ENCODE measurements at places on chromosomes 11 and 22.

DNA sequence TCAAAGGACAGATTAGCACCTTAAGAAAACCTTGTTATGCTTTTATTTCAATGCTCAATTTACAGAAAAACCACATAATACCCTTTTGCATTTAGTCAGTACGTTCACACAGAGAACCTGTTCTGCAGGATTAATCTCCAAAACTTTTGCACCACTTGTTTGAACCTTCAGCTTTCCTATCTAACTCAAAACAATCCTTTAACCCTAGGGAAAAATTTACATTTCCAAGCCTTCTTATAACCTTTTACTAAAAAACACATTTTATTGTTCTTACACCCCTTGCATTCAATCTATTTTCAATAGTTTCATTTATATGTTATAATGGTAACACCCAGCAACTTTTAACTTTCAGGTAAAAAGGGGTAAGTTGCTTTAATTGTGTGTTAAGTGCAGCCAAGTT, 952.5 kb upstream of the CNTN5 start:
- no peak for DNase-seq

- DNase-seq: no peak
Observed at GRCh38 chr11:104623518-104623917, 274.7 kb downstream of the CASP12 start.

DNA sequence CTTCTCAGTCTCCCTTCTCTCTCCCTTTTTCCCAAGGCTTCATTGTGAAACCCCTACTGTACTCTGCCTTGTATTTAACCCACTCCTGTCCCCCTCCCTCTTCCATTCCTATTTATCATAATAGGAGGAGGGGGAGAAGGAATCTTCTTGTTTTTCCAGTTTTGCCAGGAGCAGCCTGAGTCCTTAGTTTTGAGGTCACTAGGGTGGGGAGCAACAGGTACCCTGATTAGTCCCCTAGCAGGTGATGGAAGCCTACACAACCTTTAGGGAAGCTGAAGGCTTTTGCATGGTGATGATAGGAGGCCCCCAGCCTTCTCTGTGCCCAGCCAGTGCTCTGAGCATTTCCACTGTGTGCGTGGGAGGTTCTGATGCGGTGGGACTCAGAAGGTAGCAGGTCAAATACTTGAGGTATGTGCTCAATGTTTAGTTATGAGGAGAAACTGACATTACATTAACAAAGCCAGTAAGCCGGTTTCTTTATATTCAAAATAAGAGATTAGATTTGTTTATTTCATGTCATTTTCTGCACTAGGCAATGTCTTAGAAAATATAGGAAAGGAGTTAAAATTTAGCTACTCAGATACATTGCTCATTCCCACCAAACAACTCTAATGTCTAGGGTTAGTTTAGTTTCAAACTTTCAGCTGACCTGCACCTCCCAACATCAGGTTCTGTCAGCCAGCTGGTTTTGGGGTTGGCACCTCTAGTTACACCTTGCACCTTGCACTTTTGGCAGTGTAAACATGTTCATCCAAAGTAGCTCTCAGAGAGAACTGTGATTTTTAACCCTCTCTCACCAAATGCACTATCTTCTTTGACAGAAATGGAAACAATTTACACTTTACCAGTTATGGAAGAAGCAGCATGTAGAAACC, 26.0 kb downstream of the PARVA start:
- DNase-seq: no peak

- peak; percentile 80 for DNase-seq
Observed at GRCh38 chr11:1868636-1869291, 15.9 kb downstream of the LSP1 start.

DNA sequence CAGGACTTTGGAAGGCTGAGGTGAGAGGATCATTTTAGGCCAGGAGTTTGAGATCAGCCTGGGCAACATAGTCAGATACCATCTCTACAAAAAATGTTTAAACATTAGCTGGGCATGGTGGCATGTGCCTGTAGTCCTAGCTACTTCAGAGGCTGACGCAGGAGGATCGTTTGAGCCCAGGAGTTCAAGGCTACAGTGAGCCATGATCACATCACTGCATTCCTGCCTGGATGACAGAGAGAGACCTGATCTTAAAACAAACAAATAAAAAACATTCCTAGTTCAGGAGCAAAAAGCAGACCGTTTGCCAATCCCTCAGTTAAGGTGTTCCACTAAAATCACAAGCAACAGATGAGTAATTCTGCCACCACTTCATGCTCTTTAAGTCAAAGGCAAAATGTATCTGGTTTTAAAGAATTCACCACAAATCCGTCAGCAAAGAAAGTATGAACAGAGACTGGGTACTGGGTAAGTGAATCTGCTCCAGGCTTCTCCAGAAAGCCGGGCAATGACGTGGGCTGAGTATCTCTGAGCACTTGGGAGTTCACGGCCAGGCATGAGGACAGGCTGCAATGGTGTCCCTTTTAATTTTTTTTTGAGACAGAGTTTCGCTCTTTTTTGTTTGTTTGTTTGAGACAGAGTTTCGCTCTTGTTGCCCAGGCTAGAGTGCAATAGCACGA, 19.5 kb downstream of the CLTCL1 start:
- DNase-seq: no peak

- DNase-seq: no peak
Observed at GRCh38 chr11:81098471-81098870, 1635.2 kb downstream of the FAM181B start.

Data from spleen (tissue), 13 donors.